Activated CD8-positive, alpha-beta memory T cell treated with anti-CD3 and anti-CD28 coated beads for 4 hours (primary cell): ENCODE measurements at places on chromosomes 12 and 14.

DNA sequence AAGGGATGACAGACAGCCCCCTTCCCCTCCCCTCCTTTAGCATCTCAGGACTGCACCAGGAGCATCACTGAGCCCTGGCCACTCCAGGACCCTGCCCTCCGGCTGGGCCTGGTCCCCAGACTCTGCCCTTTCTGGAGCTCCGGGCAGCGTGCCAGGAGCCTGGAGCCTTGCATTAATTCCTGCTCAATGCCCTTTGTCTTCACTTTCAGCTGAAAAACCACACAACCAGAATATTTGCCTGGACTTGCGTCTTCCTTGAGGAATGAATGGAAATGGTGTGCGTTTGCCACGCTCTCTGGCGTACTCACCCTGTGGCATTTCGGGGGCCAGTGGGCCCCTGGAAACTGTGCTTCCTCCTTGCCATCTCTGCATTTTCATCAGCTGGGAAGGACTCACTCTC lies 8.5 kb upstream of the RFLNA start:
- no peak for DNase-seq

- no peak for DNase-seq
Measured at GRCh38 chr12:4856596-4856995, 53.1 kb upstream of the KCNA1 start.

- DNase-seq: no peak
Measured at GRCh38 chr12:31466768-31467167, 124.2 kb downstream of the DENND5B start.

DNA sequence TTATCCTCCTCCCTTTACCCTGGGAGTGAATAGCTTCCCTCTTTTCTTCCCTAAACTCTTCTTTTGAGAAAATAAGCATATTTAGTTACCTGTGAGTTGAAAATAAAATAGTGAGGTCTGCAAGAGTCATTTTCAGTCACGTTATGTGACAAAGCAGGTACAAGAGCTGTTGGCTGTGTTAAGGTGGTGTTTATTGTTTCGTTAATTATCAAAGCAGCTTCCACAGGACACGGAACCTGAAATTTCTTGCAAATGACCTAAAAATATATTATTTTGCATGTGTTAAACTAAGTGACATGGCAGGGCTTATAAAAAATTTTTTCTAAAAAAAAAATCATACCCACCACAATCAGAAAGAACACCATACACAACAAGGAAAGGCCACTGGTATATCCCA lies 8.3 kb downstream of the SLC38A2 start:
- no peak for DNase-seq

DNA sequence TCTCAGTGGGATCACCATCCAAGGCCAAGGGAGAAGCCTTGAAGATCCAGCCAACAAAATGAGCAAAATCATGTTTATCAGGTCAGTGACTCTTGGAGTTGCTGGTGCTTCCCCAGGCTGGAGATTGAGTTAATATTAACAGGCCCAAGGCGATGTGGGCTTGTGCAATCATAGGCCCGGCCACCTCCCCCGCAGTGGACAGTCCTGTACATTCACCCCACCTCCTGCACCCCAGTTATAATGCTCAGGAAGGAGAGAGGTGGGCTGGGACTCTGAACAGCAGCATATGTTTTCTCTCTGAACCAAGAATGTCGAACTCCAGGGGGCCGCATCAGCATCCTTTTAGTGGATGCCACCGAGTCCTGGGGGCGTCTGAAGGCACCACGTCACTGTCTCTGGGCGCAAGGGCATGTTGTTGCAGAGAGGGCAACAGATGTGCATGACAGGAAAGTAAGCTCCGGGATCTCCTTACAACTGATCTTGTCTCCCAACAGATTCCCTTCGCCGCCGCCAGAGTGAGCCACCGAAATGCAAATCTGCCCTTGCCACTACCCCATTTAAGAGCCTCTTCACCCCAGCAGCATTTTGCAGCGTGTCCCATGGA lies 32.2 kb upstream of the SERPINA6 start:
- DNase-seq: no peak

DNA sequence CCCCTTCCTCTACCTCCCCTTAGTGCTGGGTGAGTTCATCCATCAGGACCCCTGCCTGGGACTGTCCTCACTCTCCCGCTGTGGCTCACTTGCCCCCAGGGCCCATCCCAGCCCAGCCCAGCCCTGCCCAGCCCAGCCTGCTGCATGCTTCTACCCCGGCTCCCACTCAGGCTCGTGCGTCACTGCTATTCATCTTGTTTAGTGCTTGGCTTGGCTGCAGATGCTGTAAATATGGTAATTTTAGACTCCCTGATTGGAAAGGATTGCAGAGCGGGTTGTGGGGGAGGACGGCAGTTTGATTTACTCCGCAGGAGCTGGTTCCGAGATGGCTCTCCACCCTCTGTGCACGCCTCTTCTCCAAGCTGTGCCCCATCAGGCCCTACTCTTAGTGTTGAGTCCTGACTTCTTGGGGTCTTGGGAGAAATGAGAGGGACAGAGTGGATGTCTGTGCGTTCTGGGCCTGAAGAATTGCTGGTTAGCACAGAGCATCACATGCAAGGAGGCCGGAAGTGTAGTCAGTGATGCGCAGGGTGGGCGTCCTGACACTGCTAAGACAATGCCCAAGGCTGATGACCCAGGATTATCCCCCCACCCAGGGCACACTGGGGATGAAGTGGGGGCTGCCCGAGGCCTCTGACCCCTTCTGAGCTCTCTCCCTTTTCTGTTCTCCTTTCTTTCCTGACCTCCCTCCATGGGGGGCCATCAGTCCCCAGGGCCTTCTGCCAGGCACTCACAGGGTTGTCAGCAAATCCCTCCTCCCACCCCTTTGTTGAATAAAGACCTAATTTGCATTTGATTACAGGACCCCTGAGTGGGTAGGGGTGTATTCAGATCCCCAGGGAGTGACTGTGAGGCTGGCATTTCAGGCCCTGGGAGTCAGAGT lies 244.4 kb downstream of the ZFP36L1 start:
- no peak for DNase-seq

DNA sequence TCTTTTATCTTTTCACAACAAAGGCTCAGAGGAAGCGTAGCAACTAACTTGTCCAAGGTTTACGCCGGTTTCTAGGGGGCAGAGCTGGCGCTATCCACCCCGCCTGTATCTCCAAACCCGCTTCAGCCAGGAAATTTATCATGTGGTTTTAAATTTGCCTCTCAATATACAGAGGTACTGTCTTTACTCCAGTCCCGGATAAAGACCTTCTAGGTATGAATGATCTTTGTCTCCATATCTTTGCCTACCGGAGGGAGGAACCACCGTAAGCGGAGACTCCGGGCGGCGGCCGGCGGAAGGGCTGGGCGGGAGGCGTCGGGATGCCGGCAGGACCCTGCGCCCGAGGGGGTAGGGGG lies 693 bp upstream of the RIMKLB start:
- no peak for DNase-seq

DNA sequence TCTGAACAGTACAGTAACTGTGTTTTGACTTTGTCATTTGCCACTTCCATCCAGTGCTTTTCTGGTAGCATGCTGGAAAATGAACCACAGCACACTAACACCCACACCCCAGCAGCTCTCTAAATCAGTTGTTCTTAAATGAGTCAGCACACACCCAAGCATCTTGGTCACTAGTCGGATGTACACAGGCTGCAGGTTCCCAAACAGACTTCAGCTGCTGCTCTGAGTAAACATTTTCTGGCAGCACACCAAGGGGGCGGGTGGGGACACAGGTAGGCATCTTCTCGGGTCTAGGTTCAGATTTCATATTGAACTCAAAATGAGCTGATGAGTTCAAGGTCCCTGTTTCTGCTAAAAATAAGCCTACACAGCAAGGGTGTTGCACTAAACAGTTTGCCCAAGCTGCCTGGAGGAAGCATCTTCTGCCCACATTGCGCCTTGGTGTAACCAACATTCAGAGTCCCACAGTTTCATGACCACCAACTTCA lies 39.8 kb downstream of the IFNG start:
- peak; percentile 13 for DNase-seq

DNA sequence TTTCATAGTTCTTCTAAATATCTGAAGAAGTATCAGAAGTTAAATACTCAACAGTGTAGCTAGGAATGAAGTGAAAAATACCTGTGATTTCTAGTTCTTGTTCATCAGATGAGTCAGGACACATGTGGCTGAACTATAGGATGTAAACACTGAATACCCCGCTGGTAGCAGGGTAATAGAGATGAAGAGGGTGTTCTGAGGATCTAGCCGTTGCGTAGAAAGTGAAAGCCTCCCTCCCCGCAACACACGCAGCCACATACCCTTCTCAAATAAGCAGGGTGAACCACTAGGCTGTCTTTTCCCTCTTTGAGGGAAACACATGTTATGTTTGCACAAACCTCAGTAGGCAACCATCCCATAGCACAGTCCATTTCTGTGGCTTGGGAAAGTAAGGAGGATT lies 16.4 kb upstream of the RNASE12 start:
- DNase-seq: no peak

GRCh38 chr12:65339161-65339560 lies 60.7 kb downstream of the MSRB3 start:
- DNase-seq: no peak

DNA sequence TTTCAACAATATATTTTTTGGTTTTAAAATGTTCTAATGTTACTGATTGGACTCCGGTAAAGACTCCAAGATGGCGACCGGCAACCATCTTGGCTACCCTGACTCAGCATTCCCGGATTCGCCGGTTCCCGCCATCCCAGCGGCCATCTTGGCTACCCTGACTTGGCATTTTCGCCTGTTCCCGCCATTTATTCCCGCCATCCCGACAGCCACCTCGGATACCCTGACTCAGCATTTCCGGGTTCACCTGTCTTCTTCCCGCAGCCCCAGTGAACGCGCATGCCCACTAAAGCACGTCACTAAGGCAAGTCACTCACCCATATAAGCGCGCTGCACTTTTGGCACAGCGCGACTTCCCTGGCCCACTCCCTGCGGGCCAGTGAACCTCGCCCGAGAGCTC lies 9.0 kb upstream of the LRFN5 start:
- no peak for DNase-seq

DNA sequence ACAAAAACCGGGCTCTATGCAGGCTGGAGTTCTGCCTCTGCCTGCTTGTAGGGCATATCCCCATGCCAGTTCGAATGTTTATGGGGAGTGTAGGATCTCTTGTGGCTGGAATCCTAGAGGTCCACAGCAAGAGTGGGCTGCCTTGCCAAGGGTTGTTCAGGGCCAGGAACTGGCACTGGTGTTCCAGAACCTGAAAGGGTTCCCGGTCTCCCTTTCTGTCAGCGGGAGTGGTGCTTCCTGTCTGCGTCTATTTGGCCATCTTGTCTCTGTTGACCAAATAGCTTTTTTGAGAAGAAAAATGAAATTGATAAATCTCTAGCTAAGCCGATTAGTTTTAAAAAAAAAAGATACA lies 17.8 kb downstream of the OLR1 start:
- no peak for DNase-seq

GRCh38 chr12:104315326-104316224 lies 12.0 kb downstream of the EID3 start:
- DNase-seq: no peak

GRCh38 chr12:6426882-6427671 lies 17.7 kb upstream of the CD27 start:
- DNase-seq: peak; percentile 82

GRCh38 chr12:52924764-52925716 lies 20.2 kb upstream of the KRT8 start:
- DNase-seq: no peak

DNA sequence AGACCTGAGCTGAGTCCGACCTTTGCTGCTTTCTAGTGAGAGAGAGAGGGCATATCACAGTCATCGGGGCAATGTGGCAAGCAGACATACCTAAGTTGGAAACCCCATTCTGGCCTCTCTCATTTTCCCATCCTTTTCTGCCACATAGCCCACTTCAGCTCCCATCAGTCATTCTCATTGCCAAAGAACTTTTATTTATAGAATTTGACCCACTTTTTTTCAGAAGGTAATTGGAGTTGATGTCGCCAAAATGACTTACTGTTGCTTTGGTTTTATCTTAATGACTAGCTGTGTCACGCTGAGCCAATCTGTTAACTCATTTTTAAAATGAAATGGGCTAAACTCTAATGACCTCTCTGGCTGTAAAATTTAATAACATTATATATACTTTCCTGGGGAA lies 63.9 kb upstream of the RMST start:
- DNase-seq: no peak

DNA sequence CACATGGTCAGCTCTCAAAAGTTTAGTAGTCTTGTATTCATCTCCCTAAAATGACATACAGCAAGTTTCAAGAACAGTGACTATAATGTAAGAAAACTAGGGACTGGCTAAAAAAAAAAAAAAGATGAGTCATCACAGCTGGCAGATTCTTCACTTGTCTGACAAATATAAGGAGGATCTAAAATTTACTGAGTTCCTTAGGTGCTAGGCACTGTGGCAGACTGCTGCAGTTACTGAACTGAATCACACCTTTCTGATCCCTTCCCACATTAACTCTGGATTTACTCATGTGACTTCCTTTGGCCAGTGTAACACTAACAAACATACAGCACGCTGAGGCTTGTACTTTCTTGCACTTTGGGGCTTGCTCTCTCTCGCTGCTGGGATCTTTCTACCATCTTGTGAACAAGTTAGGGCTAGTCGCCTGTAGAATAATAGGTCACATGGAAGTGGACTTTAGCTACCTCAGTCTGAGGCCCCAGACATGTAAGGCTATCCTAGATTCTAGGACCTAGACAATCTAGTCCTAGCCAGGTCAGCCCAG lies 32.1 kb downstream of the BAZ1A start:
- DNase-seq: no peak

- no peak for DNase-seq
Measured at GRCh38 chr14:101473045-101473729, 88.1 kb upstream of the DIO3 start.

DNA sequence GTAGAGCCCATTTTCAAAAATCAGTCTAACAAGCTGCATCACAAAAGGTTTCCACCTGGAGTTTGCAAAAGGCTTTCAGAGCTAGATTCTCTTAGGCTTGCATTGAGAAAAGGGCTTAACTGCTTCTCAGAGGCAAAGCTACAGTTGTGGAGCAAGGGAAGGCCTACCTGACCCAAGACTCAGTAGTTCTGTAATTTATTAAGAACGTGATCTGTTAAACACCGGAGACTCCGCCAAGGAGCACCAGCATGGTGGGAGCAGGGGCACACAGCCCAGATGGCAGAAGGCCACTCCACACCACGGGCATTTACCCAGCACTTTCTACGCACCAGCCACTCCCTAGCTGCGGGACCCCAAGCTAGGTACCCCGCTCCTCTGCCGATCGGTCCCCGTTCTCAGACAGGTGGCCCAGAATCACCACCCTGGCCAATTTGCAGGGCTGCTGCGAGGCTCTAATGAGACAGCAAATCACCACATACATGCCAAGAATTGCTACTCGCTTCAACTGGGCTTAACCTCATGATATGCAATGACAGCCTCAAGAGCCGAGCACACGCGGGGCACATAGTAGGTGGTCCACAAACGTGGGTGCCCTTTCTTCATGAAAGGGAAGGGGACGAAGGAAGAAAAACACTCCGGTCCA lies 1.5 kb downstream of the ITPK1 start:
- DNase-seq: no peak

GRCh38 chr12:53738406-53739213 lies 11.4 kb upstream of the CALCOCO1 start:
- no peak for DNase-seq

DNA sequence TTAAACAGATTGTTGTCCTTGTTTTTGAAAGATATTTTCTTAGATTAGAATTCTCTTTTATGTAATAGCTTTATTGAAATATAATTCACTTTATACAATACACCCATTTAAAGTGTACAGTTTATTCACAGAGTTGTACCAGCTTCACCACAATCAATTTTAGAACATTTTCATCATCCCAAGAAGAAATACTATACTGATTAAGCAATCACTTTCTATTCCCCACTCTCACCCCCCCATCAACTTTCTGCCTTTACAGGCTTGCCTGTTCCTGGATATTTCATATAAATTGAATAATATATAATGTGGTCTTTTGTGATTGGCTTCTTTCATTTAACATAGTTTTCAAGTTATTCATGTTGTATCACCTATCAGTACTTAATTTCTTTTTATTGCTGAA lies 44.4 kb downstream of the ARHGAP5 start:
- no peak for DNase-seq
